D721Med (cell line): ENCODE measurements at places on chromosomes 2 and 18.

GRCh38 chr18:43115076-43115921 is at the start of gene RIT2:
Gene RIT2 (minus strand): TSS chr18:43115685.
- DNase-seq, result no peak

DNA sequence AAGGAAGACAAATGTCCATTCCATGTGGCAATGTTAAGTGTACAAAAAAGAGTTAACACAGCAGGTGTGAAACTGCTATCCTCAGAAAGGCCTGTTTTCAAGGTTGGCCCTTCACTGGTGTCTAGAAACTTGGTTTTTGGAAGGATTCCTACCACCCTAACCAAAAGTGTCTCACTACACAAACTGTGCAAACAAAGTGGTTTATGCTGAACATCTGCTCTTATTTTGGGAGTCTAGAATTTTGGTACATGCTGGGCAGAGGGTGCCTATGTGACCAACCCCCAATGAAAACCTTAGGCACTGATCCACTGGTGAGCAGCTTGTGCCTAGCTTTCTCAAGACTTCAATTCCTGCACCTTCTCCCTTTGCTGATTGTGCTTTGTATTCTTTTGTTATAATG is 14.3 kb downstream of the GFPT1 start:
- no peak for DNase-seq

DNA sequence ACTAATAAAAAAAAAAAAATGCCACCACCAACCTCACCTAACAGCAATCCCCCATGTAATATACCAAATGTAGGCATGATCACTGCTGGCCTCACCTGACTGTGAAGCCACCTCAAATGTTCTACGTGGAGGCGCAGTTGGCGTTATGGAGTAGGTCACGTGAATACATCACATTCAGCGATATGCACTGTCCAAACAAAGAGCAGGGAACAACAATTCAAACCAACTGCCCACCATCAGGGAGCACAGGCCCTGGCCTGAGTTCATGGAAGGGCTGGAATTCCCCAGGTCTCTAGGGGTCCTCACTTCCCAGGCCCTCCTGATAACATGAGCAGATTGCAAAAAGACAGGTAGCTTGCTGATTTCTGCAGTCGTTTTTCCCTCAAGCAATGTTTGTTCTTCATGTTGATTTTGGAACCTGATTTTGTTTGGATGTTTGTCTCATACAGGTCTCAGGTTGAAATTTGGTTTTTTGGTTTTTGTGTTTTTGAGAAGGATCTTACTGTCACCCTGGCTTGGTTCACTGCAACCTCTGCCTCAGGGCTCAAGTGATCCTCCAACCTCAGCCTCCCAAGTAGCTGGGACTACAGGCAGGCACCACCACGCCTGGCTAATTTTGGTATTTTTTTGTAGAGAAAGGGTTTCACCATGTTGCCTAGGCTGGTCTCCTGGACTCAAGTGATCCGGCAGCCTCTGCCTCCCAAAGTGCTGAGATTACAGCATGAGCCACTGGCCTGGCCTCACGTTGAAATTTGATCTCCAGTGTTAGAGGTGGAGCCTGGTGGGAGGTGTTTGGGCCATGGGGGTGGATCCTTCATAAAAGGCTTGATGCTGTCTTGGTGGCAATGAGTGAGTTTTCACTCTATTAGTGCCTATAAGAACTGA is 15.5 kb downstream of the TBC1D8 start:
- DNase-seq, result no peak

DNA sequence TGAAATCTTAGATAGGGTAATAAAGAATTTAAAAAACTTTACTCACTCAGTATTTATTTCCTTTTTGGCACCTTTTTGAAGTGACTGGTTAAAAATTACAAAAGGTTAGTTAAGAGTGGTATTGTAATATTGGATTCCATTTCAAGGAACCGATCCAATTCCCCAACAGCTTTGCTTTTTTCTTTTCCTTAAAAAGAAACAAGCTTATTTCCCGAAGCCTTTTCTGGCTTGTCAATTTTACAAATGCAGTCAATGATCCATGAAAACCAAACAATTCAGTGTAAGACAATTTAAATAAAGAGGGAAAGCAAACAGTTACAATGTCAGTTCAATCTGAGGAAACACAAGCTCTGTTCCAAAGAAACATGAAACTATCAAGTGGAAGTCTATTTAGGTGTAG is 200.2 kb downstream of the RIT2 start:
- no peak for DNase-seq

DNA sequence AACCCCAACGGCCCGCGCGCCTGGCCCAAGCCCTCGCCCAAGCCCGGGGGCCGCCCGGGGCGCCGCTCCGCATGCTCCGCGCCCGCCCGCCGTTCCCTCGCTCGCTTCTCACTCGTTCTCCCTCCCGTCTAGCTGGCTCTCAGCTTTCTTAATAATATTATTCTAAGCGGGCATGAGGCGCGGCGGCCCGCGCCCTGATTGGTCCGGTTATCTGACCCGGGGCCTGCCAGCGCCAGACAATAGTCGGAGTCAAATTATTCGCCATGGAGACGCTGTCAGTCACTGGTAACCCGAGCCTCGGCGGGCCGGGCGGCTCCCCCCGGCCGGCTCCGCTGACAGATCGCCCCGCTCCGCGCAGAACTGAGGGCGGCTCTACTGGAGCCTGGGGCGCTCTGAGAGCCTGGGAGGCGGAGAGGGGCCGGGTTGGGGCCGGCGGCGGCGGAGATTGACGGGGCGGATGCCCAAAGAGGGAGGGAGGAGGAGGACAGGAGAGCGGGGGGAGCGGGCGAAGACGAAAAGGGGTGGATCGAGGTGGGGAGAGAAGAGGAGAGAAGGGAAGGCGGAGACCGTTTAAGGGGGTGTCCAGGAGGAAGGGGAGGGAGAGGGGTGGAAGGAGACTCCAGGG is at the start of gene SIX2:
Gene SIX2, minus strand, starts transcription at position 150 of the 625 bp plus-strand sequence. CDS start 342 bp downstream, outside the sequence.
- DNase-seq, result peak; percentile 94

GRCh38 chr2:150120326-150120955 is 367.0 kb downstream of the RND3 start:
- DNase-seq, result no peak

GRCh38 chr2:97740590-97741182 is 27.3 kb downstream of the ZAP70 start:
- DNase-seq, result peak; percentile 70

- DNase-seq, result no peak
Observed at GRCh38 chr18:14089781-14090180, 42.5 kb downstream of the ZNF519 start.

GRCh38 chr2:191678437-191679100 is 633 bp downstream of the NABP1 start:
- DNase-seq, result no peak
